T-helper 17 cell (primary cell): ENCODE measurements at places on chromosomes 3 and 15. TPM values are rescaled to one million over a fixed set of nuclear protein-coding genes. Genes with fewer than 3 reads are reported as not detected.

Gene CASR
- total RNA-seq: 0.10 TPM

Gene FANCD2
- 20.0 TPM for total RNA-seq

Gene WNT5A
- not detected for total RNA-seq

Gene SLC25A38
- total RNA-seq: 55.4 TPM

Gene PLSCR5
- total RNA-seq: not detected

Gene SLC12A1
- not detected for total RNA-seq

Gene FURIN
- 133 TPM for total RNA-seq

Gene SLC15A2
- total RNA-seq: 2.6 TPM

Gene TRPM1
- not detected for total RNA-seq

Gene APBA2
- total RNA-seq: 27.1 TPM

Gene AADACL2
- total RNA-seq: not detected

Gene SPATA16
- total RNA-seq: not detected

Gene TRH
- total RNA-seq: not detected
